Spleen (tissue), 13 donors: ENCODE measurements at places on chromosomes 3 and 15.

GRCh38 chr3:163315786-163316185 lies 1762.5 kb downstream of the SI start:
- DNase-seq, result no peak

DNA sequence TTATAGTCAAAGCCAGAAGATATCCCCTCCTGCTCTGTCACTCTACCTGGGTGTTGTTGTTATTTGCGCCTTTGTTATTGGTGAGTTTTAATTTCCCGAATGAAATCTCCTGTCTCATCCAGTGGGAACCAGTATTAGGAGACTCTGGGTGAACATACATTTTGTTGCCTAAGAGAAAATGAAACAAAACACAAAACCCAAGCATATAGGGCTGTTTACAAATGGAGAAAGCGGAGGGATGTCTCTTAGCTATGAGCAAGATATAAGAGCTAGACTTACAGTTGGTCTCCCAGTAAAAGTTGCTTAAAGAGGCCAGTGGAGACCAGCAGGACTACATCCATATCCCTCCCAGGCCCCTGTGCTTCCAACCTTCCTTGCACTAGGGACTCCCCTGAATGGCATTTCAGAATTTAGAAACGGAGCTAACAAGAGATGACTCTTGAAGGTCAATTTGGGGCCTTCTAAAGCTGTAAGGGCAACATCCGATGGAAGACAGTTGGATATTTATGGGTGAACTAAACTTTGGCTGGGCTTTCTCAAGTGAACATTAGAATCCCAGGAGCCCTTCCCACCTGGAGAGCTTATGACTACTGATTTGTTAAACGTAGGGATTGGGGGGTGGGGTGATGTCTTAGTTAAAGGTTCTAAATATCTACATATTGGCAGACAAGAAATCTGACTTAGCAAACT lies 2.7 kb downstream of the EOMES start:
- DNase-seq, result no peak

- no peak for DNase-seq
Observed at GRCh38 chr3:75337226-75337900, 326.8 kb upstream of the FRG2C start.

- no peak for DNase-seq
Observed at GRCh38 chr3:142064454-142064853, 84.9 kb downstream of the TFDP2 start.
